ENCODE measurements at places on chromosomes 5 and 9. TPM values are rescaled to one million over a fixed set of nuclear protein-coding genes. Genes with fewer than 3 reads are reported as not detected.

The ARPC5L gene
- polyA plus RNA-seq = 75.0 TPM

DNA sequence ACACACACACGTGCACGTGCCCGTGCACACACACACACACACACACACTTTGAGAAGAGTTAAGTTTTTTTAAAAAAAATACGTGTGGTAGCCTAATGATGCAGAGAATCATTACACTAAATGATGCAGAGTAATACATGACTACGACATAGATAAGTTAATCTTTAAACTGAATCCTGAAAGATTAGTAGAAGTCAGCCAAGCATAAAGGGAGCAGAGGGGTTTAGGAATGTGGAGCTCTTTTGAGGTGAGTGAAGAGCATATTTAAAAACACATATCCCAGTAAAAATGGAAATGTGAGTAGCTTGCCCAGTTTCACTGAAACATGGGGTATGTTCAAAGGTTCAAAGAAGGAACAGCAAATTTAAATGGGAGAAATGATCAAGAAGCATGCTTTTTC, 61.3 kb upstream of the TYRP1 start:
- no peak for DNase-seq

DNA sequence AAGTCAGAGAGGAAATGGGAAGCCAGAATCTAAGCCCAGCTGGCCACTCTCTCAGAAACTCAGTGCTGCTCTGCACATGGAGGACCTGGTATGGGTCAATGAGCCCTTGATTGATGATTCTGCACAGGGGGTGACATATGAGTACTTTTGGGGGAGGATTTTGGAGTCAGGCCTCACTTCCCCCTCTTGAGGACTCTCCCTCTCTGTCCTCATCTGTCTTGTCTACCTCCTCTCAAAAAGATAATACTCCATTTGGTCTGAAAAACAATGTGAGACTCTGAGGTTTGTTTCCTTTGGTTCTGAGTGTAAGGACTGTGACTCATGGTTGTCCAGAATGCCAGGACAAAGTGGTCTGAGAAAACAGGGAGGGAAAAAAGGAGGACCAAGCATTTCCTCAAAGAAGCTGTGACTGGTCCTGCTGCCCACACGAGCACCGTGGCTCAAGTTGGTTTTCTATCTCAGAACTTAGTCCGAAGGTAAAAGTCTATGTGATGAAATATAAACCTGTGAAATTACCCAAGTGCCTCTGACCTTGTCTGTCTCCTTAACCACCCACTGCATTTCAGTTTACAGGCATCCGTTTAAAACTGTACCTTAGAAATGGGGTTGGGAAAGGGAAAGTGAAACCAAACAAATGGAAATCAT, 11.1 kb downstream of the TTC39B start:
- DNase-seq = peak; percentile 89

DNA sequence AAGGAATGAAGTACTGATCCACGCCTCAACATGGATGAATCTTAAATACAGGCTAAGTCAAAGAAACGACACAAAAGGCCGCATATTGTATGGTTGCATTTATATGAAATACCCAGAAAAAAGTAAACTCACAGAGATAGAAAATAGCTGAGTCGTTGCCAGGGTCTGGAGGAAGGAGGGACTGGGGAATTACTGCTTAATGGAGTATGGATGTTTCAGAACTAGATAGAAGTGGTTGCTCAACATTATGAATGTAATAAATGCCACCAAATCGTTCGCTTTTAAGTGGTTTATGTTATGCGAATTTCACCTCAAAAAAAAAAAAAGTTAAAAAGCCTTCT, 784 bp upstream of the MSANTD3 start:
- no peak for DNase-seq

DNA sequence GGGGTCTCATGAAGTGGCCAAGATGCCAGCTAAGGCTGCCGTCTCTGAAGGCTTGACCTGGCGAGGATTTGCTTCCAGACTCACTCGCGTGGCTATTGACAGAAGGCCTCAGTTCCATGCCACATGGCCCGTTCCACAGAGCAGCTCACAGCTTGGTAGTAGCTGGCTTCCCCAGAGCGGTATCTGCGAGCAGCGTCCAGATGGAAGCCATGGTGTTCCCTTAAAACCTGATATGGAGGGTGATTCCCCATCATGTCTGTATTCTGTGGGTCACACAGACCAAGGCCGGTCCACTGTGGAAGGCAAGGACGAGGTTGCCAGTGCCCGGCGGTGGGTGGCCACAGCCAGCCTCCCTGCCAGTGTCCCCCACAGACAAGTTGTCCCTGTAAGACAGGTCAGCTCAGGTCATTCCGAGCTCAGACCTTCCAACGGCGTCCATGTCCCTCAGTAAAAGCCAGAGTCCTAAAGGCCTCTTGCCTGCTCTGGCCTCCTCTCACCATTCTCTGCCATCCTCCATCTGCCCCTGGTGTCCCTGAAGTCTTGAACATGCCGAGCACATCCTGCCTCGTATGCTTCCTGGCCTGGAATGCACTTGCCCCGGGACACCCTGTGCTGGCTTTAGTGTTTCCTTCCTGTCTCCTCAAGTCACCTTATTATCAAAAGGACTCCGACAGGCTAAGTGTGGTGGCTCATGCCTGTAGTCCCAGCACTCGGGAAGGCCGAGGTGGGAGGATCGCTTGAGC, 61.3 kb upstream of the LRRTM2 start:
- DNase-seq = no peak

The EIF4E1B gene
- not detected for polyA plus RNA-seq

GRCh38 chr5:153237671-153238332, 252.7 kb upstream of the GRIA1 start:
- DNase-seq = no peak

- DNase-seq = no peak
Measured at GRCh38 chr9:14007190-14007769, 306.7 kb downstream of the NFIB start.

DNA sequence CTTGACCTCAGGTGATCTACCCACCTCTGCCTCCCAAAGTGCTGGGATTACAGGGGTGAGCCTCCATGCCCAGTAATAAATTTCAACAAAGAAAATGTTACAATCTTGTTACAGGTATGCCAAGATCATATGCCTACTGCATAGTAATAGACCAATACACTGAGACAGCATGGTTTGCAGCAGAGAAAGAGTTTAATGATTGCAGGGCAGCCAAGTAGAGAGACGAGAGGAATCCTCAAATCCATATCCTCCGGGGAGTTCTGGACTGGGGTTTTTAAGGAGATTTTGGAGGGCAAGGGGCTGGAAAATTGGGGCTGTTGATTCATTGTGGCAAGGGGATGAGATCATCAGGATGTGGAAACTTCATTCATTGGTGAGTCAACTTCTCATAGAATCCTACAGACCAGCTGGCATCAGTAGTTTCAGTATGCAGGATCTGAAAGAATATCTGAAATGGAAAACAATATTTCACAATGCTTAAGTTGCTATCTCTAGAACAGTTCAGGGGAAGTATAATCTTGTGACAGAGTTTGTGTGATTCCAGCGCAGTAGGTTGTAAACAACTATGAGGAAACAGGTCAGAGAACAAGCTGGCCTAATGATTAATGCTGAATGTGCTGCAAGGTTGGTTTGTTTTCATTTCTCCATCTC, 14.8 kb upstream of the TUT7 start:
- peak; percentile 88 for DNase-seq

- DNase-seq = no peak
Measured at GRCh38 chr9:122128007-122128968, 31.3 kb downstream of the NDUFA8 start.

The OBP2B gene
- not detected for polyA plus RNA-seq

GRCh38 chr9:84849049-84849448, 179.5 kb downstream of the NTRK2 start:
- no peak for DNase-seq

GRCh38 chr9:18438300-18438925, 35.5 kb upstream of the ADAMTSL1 start:
- DNase-seq = peak; percentile 72

DNA sequence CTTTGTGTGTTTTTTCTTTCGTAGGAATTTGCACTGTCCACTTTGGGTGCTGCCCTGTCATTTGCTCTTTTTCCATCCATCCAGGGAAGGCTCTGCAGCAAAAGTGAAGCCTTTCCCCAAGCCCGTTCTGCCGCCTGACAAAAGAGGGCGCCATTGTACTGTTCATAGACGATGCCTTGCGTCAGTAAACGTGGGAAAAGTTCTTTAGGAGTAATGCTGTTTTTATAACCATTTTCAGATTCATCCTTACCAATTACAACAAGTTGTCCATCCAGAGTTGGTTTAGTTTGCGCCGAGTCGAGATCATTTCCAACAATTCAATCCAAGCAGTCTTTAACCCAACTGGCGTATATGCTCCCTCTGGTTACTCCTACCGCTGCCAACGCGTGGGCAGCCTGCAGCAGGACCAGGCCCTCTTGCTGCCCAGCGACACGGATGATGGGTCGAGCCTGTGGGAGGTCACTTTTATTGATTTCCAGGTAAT, 34.3 kb upstream of the RPS23 start:
- peak; percentile 87 for DNase-seq

DNA sequence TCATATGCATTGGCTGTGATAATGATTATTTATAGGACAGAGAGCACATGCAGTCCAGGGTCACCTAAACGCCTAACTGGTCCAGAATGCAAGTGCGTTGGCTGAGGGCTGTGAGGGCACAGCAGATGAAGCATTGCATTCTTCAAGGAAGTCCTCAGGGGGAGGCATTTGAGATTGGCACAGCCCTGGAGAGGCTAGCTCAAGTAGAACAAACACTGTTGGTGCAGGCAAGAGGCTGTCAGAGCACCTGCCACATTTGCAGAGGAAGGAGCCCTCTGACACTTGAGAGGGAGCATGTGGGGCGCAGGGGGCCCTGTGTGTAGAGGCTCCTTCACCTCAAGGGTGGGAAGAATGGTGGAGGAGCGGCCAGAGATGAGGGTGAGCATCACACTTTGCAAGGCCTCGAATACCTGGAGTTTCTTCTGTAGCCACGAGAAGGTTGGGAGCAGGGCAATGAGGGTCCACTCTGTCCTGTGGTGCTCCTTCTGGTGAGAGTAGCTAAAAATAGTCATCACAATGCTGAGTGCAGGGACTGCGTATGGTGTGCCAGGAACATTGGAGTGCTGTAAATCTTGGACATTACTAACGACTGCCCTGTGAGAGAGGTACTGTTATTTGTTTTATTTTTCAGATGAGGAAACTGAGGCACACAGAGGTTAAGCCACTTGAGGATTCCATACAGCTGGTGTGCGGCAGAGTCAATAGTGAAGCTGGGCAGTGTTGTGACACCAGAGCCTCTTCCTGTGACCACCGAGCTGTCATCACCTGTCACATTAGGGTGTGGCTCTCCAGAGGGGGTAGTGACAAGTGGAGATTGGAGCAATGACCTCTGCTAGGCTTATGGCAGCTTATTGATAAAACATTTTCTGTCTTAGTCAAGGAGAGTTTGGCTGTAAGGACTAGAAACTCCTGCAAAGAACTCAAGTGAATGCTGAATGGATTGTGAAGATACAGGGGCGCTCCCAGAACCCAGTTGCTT, 100.2 kb downstream of the PIP5K1B start:
- no peak for DNase-seq

- no peak for DNase-seq
Measured at GRCh38 chr5:10334831-10335230, 18.7 kb upstream of the MARCHF6 start.

The CACNA1B gene
- not detected for polyA plus RNA-seq

DNA sequence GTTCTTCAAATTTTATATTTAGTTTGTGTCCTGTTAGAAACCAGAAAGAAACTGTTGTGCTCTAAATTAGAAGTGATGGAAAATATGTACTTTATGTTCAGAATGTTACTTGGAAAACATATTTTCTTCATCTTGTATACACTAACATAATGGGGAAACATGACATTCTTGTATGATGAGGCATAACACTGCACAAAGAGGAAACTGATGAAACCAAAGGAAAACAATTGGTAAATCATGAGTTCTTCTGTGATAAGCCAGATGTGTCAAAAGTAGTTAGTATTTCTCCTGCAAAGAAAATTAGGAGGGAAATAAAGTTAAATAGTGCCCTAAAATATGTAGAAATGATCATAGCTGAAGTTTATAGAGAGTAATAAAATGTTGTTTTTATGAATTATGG, 111.1 kb upstream of the FBN2 start:
- DNase-seq = peak; percentile 30

- no peak for DNase-seq
Measured at GRCh38 chr5:75670577-75670976, 46.7 kb downstream of the POC5 start.

DNA sequence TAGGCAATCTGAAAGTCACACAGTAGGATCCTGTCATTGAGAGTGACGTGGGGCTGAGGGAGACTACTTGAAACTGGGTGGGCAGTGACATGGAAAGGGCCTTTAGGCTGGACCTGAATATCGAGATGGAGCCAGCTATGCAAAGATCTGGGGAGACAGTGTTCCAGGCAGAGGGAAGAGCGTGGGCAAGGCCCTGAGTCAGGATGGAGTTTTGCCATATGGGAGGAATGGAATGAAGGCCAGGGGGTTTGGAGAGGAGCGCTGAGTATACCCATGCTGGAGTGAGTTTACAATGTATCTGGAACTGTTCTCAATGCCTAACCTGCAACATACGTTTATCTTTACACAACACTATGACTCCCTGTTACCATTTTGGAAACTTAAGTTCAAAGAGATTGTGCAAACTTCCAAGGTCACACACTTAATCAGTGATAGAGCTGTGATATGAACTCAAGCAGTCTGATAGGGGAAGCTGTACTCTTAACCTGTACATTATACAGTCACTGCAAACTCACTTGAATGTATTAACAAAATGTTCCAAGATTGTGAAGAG, 33.5 kb downstream of the INSYN2B start:
- peak; percentile 85 for DNase-seq

- DNase-seq = peak; percentile 18
Measured at GRCh38 chr9:80605129-80605528, 1033.4 kb downstream of the TLE4 start.

DNA sequence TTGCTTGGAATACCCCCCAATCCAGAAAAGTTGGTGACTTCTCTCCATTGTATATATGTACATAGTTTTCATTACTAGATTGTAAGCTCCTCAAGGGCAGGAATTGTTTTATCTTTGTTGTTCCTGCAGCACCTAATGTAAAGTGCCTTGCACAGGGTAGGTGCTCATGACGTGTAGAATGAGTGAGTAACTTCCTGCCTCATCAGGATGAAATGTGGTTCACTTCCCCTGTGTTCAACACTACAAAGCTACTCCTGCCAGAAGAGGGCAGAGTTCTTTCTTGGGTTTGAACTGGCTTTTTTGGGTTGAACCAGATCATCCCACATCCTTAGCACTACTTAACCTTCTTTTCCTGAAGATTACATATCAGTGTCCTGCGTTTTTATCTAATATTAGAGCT, 23.9 kb downstream of the GTF3C4 start:
- DNase-seq = peak; percentile 8

- DNase-seq = peak; percentile 100
Measured at GRCh38 chr9:87713278-87713987, 12.5 kb upstream of the CTSL start.

- DNase-seq = peak; percentile 56
Measured at GRCh38 chr5:103522586-103522985, 40.0 kb downstream of the NUDT12 start.

DNA sequence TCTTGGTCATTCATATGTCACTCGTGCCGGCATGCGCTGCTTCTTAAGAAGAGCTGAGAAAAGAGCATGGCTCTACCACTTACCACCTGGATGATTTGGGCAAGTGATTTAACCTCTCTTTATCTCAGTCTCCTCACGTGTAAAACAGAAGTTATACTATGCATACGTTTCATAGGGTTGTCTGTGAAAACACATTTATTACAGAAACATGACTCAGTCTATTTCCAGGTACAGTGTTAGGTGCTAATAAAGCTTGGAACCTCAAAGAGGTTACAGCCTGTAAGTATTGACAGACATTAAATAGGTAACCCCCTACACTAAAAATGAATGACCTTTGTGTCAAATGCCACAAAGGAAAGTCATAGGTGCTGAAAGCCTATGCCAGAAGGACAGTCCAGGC, 43.1 kb downstream of the MED27 start:
- no peak for DNase-seq

The EGFL7 gene
- 15.7 TPM for polyA plus RNA-seq

The CBY3 gene
- 0.43 TPM for polyA plus RNA-seq

- DNase-seq = no peak
Measured at GRCh38 chr5:167793700-167794099, 497.7 kb upstream of the WWC1 start.
